Kidney capillary endothelial cell (primary cell): ENCODE measurements at places on chromosomes 3 and 15.

DNA sequence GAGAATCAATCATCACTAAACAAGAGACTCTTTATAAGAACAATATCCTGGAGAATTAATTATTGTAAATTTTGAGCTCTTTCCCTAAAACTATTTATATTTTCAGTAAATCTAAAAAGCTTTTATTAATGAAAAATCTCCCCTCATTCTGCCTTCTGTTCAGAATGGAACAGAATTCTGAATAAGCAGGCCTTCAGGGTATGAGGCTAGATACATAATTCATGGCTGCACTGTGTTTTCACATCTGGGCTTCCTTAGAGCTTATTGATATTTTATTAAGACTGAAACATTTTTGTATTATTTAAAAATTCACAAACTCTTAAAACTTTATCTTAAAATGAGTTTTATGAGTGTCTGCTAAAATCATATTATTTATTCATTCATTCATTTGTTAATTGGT, 24.8 kb downstream of the CLDN11 start:
- DNase-seq, result no peak

- no peak for DNase-seq
Observed at GRCh38 chr3:15512166-15512565, 9.3 kb downstream of the COLQ start.

DNA sequence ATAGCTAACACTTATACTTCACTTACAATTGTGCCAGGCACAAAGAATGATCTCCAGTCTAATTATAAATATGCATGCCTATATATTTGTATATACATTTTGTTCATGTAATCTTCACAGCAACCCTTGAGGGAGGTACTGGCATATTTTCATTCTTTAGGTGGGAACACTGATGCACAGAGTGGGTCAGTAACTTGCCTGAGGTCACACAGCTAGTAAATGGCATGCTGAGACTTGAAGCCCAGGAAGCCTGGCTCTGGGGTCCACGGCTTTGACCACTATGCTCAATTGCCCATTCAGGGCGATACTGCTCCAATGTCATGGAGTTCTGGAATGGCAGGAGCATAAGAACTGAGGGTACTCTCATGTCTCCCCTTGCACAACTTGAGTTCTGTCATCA, 139.8 kb downstream of the SHQ1 start:
- no peak for DNase-seq

GRCh38 chr3:50127251-50127691, 27.9 kb upstream of the SEMA3F start:
- no peak for DNase-seq

- no peak for DNase-seq
Observed at GRCh38 chr3:37417297-37418082, 243.1 kb upstream of the LRRFIP2 start.

DNA sequence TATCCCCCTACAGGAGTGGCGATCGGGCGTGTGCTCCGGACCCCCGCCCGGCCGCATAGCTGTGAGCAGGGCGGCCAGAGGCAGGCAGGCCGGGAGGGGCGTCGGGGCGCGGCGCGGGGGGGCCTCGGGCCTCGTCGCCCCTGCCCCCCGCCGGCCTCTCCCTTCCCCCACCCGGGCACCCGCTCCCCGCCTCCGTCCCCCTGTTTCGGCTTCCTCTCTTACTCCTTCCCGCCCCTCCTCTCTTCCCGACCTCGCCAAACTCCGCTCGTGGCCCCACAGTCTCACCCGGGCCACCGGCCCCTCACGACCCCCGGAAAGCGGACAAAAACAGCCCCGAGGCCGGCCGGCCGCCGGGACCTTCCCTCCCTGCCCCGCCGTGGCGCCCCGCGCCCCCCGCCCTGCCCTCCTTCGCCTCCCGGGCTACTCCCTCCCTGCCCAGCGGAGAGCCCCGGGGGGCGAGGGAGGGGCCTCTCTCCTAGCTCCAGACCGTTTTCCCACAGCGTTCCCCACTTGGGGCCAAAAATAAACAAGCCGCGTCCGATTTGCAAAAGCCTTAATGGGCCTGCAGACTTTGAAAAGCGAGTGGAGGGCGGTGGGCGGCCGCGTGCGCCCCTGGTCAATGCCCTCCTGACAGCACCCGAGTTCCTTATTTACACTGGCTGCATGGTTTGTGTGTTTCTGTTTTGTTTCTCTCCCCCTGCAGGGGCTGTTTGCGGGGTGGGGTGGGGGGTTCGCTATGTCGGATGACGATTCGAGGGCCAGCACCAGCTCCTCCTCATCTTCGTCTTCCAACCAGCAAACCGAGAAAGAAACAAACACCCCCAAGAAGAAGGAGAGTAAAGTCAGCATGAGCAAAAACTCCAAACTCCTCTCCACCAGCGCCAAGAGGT, 1.0 kb downstream of the UBE2E1 start:
- DNase-seq, result no peak

- DNase-seq, result no peak
Observed at GRCh38 chr3:129989414-129989813, 14.9 kb downstream of the TRH start.

DNA sequence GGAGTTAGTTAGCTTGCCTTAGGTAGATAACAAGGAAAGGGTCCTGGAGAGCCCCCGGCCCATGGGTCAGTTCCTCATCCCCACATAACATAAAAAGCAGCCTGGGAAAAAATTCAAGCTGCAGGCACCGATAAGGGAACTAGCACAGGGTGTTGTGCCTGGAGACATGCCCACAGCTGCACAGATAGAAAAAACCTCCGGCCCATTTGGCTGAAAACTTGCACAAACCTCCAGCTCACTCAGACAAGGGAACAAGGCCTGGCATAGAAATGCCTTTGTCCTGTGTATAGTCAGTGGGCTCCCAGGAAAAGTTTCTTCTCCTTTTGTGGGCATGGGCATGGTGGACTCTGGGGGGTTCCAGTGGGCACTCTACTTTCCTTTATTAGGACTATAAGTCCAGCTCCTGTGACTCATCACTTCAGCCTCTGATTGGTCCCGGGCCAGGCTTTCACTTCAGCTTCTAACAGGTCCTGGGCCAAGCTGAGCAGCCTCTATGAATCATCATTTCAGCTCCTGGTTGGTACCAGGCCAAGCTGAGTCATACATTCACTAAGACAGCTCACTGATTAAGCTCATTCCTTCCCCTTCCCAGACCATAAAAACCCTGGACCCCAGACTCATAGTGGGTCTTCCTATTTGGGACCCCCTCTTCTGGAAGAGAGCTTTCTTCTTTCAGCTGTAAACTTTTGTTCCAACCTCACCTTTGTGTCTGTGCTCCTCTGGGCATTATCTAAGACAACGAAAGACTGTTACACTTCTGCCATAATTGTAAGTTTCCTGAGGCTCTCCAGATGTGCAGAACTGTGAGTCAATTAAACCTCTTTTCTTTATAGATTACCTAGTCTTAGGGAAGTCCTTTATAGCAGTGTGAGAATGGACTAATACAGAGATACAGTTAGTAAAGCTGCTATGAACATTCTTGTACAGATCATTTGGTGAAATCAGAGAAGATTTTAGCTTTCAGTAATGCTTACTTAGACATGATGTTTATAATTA, 348.0 kb upstream of the DPPA4 start:
- DNase-seq, result no peak

- DNase-seq, result no peak
Observed at GRCh38 chr3:68764554-68764953, 167.8 kb downstream of the TAFA4 start.

- peak; percentile 22 for DNase-seq
Observed at GRCh38 chr3:151864423-151865101, 8.9 kb upstream of the SUCNR1 start.

GRCh38 chr15:45458746-45459403, 63.7 kb downstream of the SLC30A4 start:
- peak; percentile 60 for DNase-seq

DNA sequence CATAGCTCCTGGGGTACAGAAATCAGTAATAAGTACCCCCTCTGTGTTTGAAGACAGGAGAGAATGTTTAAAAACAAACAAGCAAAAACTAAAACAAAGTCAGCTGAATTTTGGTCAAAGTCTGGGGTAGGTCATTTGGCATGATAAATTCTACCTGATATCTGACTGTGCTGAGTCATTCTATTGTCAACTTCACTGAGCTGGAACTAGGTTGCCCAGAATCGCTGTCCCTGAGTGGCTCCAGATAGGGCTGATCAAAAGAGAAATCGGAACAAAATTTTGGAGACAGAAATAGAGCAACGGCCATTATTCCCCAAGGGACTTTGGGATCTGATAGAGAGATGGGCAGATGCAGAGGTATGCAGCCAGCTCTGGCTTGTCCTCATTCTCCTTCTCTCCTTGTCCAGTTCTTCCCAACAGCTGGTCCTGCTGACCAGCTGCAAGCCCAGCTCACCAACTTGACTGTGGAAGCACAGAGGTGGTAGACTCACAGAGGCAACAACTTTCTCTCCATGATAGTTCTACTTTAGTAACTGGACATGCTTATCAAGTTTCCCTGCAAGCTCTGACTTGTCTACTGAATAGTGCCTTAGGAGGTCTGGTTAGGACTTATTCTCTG, 57.3 kb upstream of the MYRIP start:
- peak; percentile 45 for DNase-seq

- no peak for DNase-seq
Observed at GRCh38 chr3:64936556-64936955, 248.8 kb upstream of the ADAMTS9 start.
